ENCODE measurements at places on chromosomes 1 and 21.

DNA sequence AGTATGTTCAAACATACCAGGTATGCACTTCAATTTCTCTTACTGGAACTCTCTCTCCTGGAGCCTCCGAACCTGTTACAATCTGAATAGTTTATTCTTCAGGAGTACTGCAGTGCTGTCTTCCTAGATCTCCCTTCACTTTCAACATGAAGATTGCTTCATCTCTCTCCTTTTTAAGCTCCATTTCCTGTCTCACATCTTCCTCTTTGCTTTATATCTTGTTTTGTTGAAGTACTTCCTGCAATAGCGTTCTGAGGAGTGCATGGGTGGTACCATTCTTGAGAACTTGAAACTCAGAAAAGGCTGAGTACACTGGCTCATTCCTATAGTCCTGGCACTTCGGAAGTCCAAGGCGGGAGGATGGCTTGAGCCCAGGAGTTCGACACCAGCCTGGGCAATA, 15.7 kb upstream of the C1orf146 start:
- DNase-seq, result no peak

DNA sequence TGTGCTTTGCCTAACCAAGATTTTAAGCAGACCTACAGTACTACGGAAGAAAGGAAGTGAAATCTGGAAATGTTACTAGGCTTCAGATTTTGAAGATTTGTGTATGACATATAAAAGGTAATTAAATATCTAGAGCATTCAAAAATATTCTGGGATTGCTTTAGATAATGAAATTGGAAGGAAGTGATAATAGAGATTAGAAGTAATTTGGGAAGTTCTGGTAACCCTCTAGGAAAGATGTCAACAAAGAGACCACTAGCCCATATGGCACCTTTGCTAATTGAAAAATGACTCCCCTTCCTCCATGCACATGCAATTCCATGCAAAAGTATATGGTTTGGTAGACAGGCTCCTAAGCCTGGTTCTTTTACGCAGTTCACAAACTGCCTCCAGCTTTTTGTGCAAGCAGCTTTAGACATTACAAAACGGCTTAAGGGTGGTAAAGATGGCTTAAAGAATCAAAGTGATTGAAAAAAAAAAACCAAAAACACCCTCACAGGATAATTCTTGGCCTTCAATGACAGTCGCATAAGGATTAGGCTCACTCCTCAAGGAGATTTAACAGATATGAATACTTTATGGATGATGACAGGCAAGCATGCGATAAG, 81.8 kb downstream of the LRRC7 start:
- no peak for DNase-seq

DNA sequence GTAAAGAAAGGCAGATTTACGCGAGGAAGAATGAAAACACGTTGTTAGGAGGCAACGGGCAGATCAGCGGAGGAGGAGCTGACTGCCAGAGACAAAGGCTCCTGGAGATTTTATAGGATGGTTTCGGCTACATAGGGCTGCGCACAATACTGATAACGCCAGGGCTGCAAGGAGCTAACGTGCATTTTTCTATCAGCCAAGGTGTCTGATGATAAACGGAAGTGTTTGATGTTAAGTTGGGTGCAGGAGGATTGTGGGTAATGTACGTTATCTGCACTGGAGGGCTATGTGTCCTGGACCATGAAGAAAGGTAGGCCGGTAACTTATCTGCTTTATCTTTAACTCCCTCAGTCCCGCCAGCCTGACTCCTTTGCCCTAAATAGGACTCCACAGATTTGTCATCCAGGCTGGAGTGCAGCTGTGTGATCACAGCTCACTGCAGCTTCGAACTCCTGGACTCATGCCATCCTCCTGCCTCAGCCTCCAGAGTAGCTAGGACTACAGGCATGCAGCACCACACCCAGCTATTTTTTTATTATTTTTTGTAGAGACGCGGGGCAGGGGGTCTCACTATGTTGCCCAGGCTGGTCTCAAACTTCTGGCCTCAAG, 29.6 kb downstream of the SETD4 start:
- DNase-seq, result no peak

- no peak for DNase-seq
Measured at GRCh38 chr1:11273595-11274234, 717 bp downstream of the UBIAD1 start.

GRCh38 chr1:68976916-68977610, 480.2 kb upstream of the DEPDC1 start:
- DNase-seq, result no peak

DNA sequence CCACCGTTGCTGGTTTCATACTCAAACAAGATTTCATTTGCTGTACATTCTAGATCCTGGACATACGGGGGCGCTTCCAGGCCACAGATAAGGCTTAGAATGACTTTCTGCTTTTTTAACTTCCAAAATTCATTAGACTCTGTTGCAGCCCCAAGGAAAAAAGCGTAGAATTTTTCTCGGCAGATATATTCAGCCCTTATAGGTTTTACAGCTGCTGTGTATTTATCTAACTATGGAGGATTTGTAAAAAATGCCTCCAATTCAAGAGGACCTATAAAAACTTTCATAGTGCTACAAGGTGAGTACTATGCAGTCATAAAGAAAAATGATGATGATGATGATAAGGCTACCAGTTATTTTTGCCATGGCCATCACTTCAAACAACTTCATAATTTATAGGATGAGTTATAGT, 51.6 kb downstream of the SLC30A10 start:
- DNase-seq, result no peak

- DNase-seq, result no peak
Measured at GRCh38 chr1:8395433-8395866, 77.5 kb downstream of the SLC45A1 start.

DNA sequence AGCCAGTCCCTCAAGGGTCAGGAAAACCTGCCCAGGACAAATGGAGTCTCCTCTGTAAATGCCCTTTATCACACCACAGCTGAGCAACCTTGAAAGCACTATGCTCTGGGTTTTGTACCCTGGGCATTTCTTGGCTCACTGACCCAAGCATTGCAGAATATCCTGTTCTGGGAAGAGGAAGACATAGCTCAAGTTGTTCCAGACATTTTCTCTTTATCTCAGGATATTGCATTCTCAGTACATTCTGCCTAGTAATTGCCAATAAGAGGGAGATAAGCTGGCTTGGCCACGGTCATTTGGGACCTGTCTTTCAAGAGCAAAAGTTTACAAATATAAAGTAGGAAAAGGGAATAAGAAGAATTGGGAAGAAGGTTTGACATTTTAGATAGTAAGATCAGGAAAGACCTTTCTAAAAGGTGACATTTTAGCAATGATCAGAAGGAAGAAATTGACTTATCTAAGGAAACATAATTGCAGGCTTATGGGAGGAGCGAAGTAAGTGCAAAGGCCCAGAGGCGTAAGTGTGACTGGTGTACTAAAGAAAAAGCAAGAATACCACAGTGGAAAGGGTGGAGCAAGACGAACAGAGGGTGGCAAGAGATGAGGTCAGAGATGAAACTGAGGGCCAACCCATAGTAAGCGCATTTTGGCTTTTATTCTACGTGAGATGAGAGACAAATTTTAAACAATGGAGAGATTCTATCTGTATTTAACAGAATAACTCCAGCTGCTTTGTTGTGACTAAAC, 394.0 kb upstream of the CXADR start:
- DNase-seq, result no peak

GRCh38 chr1:36164361-36164760, 8.4 kb downstream of the MAP7D1 start:
- no peak for DNase-seq

GRCh38 chr21:35070436-35070835, 21.3 kb upstream of the RUNX1 start:
- no peak for DNase-seq

DNA sequence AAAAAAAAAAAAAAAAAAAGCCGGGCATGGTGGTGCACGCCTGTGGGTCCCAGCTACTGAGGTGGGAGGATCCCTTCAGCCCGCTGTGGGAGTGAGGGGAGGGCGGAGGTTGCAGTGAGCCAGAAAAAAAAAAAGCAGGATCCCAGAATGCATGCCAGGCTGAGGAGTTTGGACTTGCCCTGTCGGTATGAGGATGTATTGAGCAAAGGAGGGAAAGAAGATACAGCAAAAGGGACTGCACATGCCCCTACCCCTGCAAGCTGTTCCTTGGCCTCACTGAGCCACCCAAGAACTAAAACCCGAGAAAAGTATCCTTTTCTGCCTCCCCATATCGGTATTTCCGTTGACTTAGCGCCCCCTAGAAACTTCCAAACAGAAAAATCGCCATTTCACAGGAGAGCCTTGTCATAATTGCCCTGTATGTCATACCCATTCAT, 1.3 kb upstream of the GPATCH4 start:
- DNase-seq, result no peak

DNA sequence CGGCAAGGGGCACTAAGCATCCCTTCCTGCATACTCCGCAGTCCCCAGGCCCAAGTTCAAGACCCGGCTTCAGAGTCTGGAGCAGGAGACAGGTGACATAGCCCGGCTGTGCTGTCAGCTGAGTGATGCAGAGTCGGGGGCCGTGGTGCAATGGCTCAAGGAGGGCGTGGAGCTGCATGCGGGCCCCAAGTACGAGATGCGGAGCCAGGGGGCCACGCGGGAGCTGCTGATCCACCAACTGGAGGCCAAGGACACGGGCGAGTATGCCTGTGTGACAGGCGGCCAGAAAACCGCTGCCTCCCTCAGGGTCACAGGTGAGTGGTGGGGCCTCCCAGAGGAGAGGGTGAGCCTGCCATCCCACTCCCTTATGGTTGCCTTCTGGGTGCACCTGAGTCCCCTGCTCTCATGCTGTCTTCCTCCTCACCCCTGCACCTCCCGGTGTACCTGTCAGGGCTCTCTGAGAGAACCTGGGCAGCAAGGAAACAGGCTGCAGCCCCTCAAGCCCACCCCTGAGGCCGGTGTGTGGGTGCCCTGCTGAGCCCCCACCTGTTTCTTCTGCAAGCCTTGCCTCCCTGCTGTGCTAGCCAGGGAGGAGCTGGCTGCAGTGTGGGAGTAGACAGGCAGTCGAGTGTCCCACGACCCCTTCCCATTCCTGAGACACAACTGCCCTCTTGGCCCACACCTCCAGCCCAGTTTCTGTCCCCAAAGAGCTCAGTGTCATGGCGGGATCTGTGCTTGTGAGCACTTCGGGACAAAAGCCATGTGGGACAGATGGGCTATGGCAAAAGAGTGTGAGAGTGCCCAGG, 99.2 kb downstream of the TRIM11 start:
- DNase-seq, result no peak

- no peak for DNase-seq
Measured at GRCh38 chr1:118154220-118154619, 30.8 kb downstream of the SPAG17 start.

DNA sequence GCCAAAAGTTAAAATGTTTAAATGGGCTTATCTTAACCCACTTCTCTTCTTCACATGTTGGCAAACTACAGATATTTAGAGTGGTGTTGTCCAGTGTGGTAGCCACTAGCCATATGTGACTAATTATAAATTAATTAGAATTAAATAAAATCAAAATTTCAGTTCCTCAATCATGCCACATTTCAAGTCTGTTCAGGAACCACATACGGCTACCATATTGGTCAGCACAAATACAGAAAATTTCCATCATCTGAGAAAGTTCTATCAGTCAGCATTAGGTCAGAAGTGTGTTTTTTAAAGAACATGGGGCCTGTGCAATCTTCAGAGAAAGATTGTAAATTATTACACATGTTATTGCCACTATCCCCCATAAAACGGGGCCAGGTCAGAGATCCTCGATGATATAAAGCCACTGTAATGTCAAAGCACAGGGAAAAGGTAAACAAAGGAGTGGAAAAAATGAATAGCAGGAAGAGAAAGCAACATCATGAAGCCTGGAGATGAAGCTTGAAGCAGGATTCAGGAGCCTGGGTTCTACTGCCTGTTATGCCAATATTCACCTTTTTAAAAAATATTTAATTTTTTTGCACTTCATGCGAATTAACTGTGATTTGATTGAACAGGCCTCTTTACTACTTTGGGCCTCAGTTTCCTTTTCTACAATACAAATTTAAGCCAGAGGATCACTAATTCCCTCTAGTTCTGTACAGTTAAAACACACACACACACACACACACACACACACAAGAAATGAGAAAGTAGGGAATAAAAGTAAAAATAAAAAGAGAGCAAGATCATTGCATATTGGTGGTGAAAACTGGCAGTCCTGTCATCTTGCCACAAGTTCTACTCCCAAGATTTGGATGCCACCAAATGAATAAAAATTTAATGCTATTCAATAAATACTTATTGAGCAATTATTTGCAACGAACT, 2.3 kb downstream of the RSBN1 start:
- no peak for DNase-seq

GRCh38 chr1:114715952-114716303, 643 bp downstream of the NRAS start:
- DNase-seq, result no peak

- no peak for DNase-seq
Measured at GRCh38 chr1:107439567-107439966, 298.7 kb downstream of the NTNG1 start.

DNA sequence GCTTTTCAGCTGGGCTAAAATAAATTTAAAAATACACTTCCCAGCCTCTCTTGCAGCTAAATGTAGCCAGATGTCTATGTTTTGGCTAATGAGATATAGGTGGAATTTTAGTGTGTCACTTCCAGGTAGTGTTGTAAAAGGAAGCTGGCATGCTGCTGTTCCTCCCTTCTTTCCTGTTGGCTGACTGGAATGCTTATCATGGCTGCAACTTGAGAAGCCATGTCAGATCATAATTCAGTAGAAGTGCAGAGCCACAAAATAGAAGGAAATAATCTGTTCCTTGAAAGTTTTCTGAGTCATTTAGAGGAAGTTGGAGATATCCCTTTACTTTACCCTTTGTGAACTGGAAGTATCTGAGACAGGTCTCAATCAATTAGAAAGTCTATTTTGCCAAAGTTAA, 10.9 kb upstream of the RBM15 start:
- DNase-seq, result no peak

DNA sequence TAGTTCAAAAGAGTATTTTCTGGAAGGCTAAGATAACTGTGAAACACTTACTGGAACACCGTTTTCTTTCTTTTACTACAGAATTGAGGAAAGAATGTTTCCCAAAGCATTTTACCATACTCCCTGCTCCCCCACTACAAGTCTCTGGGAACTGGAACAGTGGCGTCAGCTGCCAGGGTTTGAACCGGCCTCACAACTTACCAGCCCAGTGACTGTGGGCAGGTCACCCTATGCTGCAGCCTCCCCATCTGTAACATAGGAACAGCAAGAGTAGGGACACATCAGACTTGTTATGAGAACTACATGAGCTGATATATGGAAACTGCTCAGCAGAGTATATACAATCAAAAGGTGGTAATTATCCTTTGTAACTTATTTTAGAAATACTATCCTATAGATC, 91.5 kb downstream of the PTPN14 start:
- DNase-seq, result no peak

DNA sequence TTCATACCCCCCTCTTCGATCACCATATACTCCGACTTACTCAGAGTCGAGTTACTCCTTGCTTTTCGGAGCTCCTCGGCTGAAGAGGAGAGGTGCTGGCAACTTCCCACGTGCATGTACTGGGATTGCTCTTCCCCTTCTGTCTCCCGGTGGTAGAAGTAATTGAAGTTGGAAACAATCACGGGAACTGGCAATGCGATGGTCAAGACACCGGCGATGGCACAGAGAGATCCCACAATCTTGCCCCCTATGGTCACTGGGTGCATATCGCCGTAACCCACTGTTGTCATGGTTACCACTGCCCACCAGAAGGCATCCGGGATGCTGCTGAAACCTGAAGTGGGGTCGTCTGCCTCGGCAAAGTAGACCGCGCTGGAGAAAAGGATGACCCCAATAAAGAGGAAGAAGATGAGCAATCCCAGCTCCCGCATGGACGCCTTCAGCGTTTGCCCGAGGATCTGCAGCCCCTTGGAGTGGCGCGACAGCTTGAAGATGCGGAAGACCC, 1.5 kb downstream of the KCNA3 start:
- no peak for DNase-seq
